ENCODE measurements at places on chromosomes 6 and 20. TPM values are rescaled to one million over a fixed set of nuclear protein-coding genes. Genes with fewer than 3 reads are reported as not detected.

Gene SYCP2
- 4.0 TPM for total RNA-seq

Gene SEL1L2
- not detected for total RNA-seq

GRCh38 chr6:24980507-24981385 is 45.0 kb upstream of the RIPOR2 start:
- DNase-seq, result no peak

DNA sequence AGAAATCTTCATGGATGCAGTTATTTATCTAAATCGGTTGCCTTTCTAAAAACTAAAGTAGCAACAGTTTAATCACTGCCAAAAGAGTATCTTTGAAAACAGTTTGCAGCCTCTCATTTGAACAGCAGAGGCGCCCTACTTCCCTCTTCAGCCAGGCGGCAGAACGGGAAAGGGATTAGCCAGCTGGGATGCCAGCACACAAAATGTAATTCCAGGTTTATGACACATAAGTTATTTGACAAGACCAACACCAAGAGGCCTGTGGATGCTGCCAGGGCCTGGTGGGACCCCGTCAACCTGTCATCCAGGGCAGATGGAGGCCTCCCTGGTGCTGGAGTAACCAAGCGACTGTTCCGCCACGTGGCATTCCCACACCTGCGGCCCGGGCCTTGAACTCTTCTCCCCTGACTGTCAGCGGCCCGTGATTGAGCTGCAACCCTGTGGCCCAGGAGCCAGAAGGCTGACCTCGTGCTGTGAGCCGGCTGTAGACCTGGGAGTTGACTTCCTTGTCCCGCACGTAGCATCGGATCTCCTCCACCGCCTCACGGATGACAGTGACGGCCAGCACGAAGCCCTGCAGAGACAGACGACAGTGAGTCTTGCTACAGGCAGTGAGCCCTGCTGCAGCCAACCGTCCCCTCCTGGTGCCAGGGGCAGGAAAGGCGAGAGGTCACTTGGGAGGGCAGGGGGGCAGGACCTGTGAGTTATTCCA is 55.5 kb downstream of the ATP9A start:
- DNase-seq, result no peak

- DNase-seq, result no peak
Measured at GRCh38 chr20:5369629-5370028, 52.9 kb upstream of the PROKR2 start.

DNA sequence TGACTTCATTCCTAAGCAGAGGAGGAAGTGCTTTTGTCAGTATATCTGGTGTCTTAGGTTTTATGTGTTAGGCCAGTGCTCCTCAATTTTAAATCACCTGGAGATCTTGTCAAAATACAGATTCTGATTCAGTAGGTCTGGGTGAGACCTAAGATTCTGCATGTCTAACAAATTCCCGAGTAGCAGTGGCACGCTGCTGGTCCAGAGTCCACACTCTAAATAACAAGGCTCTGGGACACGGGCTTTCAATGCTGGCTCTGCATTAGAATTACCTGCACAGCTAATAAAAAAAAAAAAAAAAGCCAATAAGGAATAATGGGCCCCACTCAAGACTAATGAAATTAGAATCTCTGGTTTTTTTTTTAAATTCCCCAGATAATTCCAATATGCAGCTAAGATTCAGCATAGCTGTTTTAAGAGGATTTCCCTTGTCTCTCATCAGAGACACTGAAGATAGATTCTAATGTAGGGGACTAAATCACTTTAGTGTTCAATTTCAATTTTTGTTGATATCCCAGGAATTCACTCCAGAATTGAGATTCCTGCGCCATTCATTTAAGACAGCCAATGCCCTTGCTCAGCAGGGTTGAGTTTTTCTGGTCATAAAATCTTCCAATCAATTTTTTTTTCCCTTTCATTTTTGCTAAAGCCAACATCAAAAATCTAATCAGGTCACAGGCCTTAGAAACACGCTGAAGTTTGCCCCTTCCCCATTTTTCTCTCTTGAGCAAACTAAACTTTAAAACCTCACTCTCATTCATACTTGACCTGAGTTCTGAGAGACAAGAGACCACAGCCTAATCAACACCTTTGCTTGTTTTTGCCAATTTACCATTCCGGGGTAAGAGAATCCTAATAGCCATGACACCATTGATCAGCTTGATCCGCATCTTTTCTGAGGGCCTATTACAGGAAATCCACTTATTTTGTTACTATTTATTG is 2.4 kb downstream of the TDP2 start:
- no peak for DNase-seq

DNA sequence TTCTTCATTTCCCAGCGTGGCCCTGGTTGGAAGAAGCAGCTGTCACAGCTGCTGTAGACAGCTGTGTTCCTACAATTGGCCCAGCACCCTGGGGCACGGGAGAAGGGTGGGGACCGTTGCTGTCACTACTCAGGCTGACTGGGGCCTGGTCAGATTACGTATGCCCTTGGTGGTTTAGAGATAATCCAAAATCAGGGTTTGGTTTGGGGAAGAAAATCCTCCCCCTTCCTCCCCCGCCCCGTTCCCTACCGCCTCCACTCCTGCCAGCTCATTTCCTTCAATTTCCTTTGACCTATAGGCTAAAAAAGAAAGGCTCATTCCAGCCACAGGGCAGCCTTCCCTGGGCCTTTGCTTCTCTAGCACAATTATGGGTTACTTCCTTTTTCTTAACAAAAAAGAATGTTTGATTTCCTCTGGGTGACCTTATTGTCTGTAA is 292.7 kb downstream of the ESR1 start:
- peak; percentile 79 for DNase-seq

GRCh38 chr6:29723666-29724588 is 693 bp downstream of the HLA-F start:
- peak; percentile 78 for DNase-seq

DNA sequence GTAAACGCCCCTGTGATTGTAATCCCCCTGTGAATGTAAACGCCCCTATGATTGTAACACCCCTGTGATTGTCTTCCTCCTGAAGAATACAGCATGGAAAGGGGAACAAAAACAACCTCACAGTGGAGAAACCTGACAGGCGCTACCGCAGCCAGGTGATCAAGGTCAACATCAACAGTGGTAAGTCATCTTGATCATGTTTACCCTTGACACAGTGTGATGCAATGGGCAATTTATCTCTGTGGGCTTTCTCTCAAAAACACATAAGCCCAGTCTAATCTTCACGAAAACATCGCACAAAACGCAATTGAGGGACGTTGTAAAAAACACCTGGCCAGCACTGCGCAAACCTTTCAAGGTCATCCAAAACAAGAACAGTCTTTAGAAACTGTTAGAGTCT is 277.2 kb downstream of the PRKN start:
- DNase-seq, result no peak

DNA sequence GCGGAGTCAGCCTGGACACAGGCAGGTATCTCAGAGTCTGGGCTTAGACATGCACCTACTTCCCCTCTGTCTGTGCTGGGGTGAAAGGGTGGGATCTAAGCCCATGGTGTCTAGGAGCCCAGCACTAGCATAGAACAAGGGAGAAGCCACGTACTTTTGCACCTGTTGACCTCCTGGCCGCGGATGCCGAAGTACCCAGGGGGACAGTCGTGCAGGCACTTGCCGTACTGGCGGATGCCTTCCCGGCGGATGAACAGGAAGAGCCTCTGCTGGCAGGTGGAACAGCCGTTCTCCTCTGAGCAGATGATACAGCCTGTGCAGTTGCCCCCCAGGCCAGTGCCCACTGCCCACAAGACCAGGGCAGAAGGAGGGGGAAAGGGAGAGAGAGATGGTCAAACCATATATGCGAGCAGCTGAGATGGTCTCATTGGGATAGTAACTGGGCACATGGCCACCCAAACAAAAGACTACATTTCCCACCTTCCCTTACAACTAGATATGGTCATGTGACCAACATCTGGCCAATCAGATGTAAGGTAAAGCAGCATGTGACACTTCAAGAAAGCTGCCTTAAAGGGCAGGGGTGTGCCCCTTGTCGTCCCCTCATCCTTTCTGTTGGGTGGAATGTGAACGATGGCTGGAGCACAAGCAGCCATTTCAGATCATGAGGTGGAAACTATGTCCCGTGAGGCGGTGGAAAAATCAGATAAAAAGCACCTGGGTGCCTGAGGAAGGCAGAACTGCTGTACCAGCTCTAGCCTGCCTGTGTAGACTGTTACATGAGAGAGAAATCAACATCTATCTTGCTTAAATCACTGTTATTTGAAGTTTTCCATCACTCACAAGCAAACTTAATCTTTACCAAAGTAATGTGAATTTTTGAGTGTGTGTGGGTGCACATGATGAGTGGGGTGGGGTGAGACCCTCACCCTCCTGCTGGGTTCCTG is 34.0 kb downstream of the RSPO4 start:
- DNase-seq, result no peak

DNA sequence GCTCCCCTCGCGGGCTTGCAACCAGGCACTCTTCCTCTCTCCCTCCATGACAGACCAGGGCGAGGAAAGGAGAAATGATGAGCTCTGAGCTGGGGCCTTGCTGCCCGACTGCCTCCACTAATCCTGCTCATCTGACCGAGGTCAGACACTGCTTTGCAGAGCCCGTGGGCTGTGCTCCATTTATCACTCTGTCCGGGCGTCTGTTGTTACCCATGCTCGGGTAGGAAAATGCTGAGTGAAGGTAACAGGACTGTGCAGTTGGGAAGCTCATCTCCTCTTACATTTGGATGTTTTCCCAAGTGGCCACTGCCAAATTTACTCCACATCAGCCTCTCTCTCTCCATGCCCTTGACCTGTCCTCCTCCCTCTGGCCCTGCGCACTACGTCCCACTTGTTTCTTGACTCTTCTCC is 14.6 kb downstream of the RPS6KA2 start:
- no peak for DNase-seq

- DNase-seq, result peak; percentile 33
Measured at GRCh38 chr20:59812286-59813125, 120.9 kb downstream of the SYCP2 start.

- DNase-seq, result no peak
Measured at GRCh38 chr6:137762168-137763090, 104.6 kb upstream of the TNFAIP3 start.

Gene LY6G6F
- total RNA-seq, result not detected

GRCh38 chr6:159837511-159837910 is 37.4 kb downstream of the PNLDC1 start:
- DNase-seq, result peak; percentile 74

Gene PNPLA1
- total RNA-seq, result 36.8 TPM

Gene CGA
- 5.7 TPM for total RNA-seq

DNA sequence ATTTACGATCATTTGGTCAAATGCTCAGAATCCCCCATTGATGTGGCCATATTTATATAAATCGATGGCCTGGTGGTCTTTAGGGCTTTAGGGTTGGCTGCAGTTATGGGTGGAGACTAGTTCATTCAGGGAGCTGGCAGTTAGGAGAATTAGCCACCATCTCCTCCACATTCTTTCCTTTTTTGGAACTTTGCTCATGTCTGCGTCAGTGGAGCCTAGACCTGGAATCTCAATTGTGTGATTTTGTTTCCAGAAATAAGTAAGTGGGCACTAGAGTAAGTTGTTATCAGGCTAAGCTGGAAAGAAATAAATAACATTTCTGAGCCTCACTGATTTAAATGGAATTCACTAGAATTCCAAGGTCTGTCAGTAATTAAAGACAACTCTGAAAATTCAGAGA is 29.0 kb upstream of the ELOVL5 start:
- no peak for DNase-seq

DNA sequence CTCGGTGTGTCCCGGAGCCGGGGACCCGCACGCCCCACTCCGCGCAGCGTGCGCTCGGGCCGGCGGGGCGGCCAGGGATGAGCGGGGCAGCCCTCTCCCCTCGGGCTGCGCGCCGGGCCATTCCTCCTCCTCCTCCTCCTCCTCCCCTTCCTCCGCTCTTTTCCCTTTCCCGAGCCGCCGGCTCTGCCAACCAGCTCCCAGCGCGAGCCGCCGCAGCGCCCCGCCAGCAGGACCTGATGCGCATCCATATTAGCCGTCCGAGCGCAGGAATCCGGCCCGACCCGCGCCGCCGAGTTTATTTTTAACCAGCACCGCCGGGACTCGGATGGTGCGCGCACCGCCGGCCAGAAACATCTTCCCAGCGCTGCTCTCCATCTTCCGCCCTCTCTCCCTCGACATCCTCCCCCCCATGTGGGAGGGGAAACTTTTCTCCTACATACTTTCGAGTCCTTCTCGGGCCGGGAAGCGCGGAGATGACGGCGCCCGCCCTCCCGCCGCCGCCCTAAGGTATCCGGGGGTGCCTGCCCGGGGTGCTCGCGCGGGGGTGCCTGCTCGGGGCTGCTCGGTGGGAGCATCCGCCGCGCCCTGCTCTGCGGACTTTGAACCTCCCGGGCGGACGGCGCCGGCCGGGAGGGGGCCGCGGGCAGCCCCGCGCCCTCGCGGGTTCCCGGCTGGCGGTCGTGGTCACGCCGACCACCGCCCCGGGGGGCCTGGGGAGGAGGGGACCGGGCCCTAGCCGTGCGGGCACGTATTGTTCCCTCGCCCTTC is 619 bp downstream of the RREB1 start:
- peak; percentile 84 for DNase-seq

GRCh38 chr20:23061734-23062561 is 12.5 kb upstream of the THBD start:
- no peak for DNase-seq

GRCh38 chr6:102229271-102229670 is 835.8 kb downstream of the GRIK2 start:
- no peak for DNase-seq

GRCh38 chr20:58224974-58225373 is 3.5 kb downstream of the ANKRD60 start:
- DNase-seq, result no peak

DNA sequence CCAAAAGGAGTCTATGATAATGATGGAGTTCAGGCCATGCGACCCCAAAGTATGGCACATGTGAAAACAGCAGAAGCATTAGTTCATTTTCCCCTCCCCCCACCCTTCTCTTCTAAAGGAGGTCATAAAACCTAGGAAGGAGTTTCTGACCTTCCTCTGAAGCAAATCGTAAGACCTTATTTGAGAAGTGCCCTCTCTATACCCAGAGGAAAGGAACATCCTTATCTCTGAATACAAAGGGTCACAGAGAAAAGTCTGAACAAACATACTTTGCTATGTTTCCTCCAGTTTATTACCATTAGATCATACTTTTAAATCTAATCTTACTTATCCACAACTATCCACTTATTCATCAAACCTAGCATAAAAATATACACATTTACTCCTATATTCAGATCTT is 48.6 kb downstream of the SLX4IP start:
- no peak for DNase-seq

GRCh38 chr6:21596949-21597682 is 3.6 kb downstream of the SOX4 start:
- DNase-seq, result no peak
